Activated T-helper 17 cell treated with anti-CD3 and anti-CD28 coated beads, Interleukin-2, amount 50 U/mL, for 72 hours (primary cell): ENCODE measurements at places on chromosomes 6 and 20. TPM values are rescaled to one million over a fixed set of nuclear protein-coding genes. Genes with fewer than 3 reads are reported as not detected.

DNA sequence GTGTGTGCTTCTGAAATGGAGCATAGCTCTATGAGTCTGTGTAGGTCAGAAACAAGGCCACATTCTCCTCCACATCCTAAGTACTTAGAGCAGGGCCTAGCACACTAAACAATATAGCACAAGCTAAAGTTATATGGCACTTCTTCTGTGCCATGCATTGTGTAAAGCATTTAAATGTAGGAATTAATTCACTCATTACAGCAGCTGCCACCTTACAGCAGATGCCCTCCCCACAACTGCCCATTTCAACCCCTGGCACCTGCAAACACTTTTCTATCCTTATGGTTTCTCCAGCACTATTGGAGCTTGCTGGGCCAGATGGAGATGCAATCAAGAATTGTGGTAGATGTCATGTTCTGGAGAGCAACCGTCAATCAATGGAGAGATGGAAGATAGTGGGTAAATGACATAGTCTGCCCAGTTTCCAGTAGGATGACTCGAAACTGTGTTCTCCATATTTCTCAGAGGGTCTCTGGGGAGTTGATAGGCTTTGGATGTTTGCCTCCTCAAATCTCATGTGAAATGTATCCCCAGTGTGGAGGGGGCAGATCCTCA is 373.7 kb downstream of the DOK5 start:
- no peak for ATAC-seq

Gene MAFB
- not detected for total RNA-seq

Gene SOX12
- total RNA-seq: 6.5 TPM

Gene FRK
- 0.05 TPM for total RNA-seq

DNA sequence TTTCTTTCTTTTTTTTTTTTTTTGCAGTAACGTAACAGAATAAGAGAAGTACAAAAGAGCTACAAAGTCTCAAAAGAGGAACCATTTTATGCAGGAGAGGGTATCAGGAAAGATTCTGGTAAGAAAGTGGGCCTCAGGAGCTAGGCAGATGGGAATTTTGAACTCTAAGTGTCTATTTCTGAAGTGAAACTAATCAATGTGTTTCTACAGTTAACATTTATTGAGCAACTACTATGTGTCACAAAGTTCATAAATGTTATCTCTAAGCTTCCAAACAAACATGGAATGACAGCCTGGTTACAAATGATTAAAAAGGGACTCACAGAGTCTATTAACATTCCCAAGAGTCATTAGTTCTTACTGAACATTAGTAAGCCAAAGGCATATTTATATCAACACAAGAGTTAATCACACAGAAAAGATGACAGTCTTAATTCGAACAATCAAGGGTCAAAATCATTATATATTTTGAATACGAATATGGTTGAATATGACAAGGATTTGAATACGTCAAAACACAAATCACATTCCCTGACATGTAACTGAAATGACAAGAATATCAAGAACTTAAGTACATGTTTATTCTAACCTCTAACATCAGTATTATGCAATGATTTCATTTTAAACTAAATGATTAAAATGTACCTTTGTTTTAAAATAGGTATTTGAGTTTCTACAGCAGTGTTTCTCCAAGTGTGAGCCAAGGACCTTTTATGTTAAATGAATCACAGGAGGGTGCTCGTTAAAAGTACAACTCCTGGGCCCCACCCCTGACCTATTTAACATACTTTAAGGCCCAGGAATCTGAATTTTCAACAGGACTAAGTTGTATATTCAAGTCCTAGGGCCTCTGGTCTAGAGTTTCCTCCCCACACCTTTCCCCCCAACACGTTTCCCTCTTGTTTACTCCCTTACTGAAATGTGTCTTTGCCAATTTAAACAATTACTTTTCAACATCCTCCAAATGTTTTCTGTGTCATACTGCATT is 89.7 kb downstream of the ATXN1 start:
- no peak for ATAC-seq

DNA sequence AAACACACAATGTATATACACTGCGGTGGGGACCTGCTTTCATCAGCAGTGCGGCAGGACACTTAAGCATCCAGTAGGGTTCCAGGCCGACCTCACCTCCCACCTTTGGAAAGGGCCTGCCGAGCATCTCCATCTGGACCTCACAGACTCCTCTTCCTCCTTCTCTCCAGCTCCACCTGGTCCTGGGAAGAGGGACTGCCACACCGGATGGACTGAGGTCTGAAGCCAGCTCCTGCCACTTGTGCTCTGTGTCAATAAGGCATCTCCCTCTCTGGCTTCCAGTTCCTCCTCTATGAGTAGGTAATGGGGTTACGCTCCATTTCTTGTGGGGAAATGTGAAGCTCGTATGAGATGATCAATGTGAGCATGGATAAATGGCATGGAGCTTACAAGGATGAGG is 19.1 kb upstream of the NNAT start:
- no peak for ATAC-seq

- ATAC-seq: no peak
Measured at GRCh38 chr6:71254323-71254722, 34.3 kb upstream of the OGFRL1 start.

DNA sequence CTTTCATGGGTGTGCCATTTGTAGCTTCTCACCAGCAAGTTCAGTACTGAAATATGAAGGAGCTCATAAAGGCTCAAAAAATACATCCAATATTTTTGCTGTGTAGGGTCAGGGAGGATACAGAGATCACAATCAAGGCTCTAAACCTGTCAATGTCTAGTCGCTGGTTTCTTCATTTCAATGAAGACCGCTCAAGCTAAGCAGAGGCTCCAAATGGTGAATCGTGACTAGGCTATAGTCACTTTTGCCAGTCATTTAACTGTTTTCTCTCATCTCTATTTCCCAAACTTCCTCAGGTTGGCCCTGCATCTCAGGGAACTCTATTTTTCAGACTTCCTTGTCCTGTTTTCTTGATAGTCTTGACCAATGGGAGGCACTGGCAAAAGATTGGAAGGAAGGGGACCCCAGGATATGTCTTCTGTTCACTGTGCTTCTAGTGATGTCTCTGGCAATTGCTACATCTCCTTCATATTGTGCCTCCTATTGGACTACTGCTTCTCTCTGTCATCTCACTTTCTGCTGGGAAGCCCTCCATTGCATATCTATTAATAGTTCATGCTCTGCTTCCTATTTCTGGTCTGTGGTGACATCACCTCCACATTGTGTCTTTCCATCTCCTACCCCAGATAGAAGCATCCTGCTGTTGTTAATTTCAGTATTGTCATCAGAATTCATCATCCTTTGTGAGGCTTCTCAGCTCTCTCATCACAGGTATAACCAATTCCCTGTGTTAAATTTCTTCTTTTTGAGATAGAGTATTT is 87.7 kb upstream of the FAM184A start:
- no peak for ATAC-seq

Gene TNXB
- total RNA-seq: 26.8 TPM

GRCh38 chr6:66771626-66772025 is 1064.6 kb upstream of the EYS start:
- ATAC-seq: no peak

DNA sequence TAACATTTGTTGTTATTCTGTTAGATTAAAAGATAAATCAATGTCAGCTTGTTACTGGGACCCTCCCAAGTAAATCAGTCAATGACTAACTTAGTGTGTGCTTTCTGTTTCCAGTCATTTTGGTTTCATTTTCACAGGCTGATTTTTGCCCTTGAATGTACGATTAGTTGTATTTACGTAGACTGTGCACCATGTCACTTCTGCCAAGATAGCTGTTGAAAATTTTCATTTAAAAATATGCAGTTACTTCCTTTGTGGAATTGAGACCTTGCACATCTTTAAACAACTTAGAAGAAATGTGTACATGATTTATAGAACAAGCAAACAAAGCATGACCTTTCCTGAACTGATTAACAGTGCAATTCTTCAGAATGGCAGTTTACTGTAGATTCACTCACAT is 944.8 kb upstream of the CITED2 start:
- ATAC-seq: no peak

- no peak for ATAC-seq
Measured at GRCh38 chr6:152380993-152381898, 255.9 kb downstream of the SYNE1 start.

DNA sequence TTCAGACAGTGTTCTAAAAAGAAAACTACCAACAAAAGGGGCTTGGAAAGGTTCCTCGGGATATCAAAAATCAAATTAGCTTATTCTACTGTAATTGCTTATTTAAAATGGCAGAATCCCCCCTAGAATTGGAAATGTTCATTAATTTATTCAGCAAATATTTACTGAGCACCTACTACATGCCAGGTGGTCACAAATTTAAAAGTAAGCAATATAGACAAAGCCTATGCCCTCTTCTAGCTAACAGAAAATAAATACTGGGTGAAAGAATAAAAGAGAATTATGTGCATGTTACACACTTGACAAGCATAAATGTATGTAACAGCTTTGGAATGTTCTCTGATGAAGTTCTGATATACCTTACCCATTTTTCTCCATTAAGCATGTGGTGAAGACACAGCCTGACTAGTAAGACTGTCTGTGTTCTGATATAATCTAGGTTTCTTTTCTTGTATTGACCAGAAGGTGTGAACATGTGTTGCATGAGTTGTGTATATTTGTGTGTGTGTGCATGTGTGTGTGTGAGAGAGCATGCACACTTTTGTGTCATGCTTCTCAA is 606.7 kb upstream of the CITED2 start:
- ATAC-seq: no peak

GRCh38 chr20:45817376-45818194 is 5.1 kb downstream of the UBE2C start:
- ATAC-seq: no peak

DNA sequence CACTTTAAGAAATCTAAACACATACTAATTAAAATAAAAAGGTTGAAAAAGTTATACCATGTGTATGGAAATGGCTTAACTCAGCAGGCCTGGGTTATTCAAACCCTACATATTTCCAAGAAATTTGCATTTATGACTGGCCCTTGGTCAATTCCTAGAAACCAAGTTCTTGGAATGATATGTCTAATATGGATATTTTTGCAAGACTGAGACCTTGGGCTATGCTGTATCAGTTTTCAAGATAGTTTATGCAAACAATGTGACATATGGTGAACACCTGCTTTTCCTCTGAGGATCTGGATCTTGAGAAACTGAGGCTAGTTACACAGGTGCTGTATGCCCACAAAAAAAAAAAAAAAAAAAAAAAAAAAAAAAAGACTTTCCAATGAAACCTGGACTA is 536.9 kb upstream of the HS3ST5 start:
- ATAC-seq: no peak

DNA sequence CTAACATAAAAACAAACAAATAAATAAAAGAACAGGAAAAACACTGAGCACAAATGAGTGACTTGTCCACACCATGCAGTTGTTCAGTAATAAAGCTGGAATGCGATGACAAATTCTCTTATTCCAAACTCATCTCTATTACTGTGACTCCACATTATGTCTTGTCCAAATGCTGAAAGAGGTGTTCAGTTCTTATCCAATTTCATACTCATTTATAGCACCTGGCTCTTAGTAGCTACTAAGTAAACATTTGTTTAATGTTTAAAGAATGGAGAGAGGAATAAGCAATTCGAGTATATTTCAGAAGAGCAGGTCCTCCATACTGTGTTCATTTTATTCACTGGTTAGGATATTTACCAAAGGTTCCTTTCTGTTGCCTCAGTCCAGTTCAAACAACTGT is 439.0 kb upstream of the JAG1 start:
- ATAC-seq: no peak

DNA sequence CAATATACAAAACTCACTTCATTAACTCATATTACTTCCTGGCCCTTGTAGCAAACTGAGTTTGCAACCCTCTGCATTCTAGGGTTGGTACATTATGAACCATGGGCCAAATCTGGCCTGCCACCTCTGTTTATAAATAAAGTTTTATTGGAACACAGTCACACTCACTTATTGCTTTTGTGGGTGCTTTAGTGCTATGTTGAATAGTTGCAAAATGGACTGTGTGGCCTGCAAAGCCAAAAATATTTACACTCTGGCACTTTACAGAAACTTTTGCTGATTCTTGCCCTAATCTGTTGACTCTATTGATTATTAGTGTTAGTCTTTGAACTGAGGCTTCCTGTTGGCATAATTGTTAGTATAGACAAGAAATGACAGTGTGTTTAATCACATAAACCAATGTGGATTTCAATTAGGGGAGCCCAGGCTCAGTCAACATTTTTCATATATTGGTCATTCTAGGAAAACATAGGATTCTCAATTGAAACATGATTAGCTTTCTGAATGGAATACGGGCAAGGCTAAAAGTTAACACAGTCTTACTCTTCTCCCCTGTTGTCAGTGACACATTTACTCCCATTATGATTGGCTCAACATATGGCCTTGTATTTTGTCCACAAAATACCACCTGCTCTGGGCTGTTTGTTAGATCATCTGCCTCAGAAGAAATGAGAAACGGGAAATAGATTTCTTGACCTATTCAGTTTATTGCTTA is 241.9 kb upstream of the ZFP64 start:
- no peak for ATAC-seq

Gene QKI
- total RNA-seq: 41.3 TPM

Gene OR2B2
- total RNA-seq: not detected

GRCh38 chr6:129267028-129267427 is 384.1 kb downstream of the LAMA2 start:
- ATAC-seq: no peak

Gene HRH3
- not detected for total RNA-seq

DNA sequence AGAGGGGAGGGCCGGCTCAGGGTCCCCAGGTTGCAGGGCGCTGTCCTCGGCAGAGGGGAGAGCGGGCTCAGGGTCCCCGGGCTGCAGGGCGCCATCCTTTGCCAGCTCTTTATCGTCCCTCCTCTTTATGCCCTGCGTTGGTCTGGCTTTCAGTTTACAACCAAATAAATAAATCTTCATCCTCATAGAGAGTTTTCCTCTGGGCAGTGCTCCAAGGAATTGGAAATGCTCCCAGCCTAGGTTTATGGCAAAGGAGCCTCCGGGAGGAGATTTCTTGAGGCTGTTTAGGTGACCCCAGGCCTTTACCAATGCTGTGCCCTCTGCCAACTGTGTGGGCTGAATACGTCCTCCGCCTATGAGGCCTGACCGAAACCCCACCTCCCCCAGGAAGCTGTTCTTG is 60.2 kb downstream of the CHMP4B start:
- ATAC-seq: no peak

GRCh38 chr20:60762386-60762785 is 489.7 kb upstream of the CDH4 start:
- no peak for ATAC-seq

Gene AAR2
- total RNA-seq: 15.3 TPM

DNA sequence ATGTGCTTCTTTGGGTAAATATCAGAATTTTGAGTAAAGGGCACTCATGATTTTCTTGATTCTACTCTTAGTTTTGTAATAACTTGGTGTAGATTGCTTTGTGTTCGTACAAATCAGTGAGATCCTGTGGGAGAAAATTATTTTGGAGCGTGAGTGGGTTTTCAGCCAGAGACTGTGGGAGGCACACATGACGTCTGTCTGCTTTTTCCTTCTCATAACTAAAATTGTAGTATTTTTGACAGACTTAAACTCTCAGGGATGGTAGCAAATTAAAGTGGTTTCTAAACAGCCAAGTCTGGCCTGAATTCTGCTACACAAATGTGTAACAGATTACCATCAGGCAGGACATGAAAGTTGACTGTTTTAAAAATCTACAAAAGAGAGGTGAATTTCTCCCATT is 222.6 kb downstream of the OTOR start:
- ATAC-seq: no peak

Gene FGD2
- 8.3 TPM for total RNA-seq

GRCh38 chr6:47922391-47922790 is 140.6 kb downstream of the OPN5 start:
- no peak for ATAC-seq

- no peak for ATAC-seq
Measured at GRCh38 chr6:150070236-150070818, 1.4 kb upstream of the ULBP3 start.

Gene NFKBIE
- total RNA-seq: 20.5 TPM

- no peak for ATAC-seq
Measured at GRCh38 chr6:124869416-124869815, 92.8 kb upstream of the RNF217 start.

Gene NRN1
- total RNA-seq: 1.1 TPM
